IMR-90 (cell line): ENCODE measurements at places on chromosomes 13 and 19. TPM values are rescaled to one million over a fixed set of nuclear protein-coding genes. Genes with fewer than 3 reads are reported as not detected.

Gene LGALS14
- total RNA-seq: not detected in 2 replicates

- no peak for DNase-seq
These were observed 25.9 kb upstream of the ABCC4 start for GRCh38 chr13:95327190-95327589.

Gene CHAMP1
- 13.3 and 16.4 TPM in 2 replicates for total RNA-seq

Gene B3GNT3
- total RNA-seq: not detected in 2 replicates

Gene ALKBH7
- total RNA-seq: 9.3 and 10.3 TPM in 2 replicates

Gene ATP8B3
- 1.4 and 1.6 TPM in 2 replicates for total RNA-seq

- peak; percentile 28 for DNase-seq
These were observed 13.5 kb downstream of the DPF1 start for GRCh38 chr19:38210458-38210987.

GRCh38 chr13:111046590-111047141, 68.4 kb upstream of the ARHGEF7 start:
- DNase-seq: peak; percentile 58

DNA sequence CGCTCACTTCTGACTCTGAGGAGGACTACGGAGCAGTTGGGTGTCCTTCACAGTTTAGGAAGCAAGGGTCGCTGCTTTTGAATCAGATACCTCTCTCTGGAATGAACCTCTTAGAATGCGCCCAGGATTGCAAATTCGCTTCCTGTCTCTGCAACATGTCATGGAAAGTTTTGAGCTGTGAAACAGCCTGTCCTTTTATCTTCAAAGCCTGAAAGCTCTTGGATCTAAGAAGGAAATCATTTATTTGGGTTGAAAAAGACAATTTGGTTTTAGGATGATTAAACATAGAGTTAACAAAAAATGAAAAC, 134.1 kb downstream of the KATNAL1 start:
- DNase-seq: no peak

DNA sequence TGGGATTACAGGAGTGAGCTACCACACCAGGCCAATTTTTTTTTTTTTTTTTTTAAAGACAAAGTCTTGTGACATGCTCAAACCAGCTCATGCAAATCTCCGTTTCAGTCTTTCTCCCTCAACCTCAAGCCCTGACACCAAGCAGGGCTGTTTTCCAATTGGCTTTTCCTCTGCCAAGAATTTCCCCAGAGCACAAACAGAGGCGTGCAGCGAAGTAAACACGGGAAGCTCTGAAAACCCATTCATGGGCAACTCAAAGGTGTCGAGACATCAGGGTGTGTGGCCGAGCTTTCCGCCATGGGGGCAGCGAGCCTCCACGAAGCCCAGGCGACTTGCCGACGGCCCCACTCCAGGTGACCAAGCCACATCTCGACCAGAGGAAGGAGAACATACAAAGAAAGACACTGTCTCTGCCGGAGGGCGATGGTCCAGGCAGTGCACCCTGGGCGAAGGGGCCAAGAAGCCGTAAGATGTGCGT, 70.0 kb downstream of the INSR start:
- peak; percentile 30 for DNase-seq

Gene GPC6
- 31.4 and 39.4 TPM in 2 replicates for total RNA-seq

Gene SIGLEC9
- total RNA-seq: not detected in 2 replicates

Gene BCL3
- 1.6 and 1.9 TPM in 2 replicates for total RNA-seq

GRCh38 chr13:111460548-111461444, 140.4 kb downstream of the TEX29 start:
- DNase-seq: peak; percentile 47

Gene DDX49
- total RNA-seq: 50.9 and 55.8 TPM in 2 replicates

DNA sequence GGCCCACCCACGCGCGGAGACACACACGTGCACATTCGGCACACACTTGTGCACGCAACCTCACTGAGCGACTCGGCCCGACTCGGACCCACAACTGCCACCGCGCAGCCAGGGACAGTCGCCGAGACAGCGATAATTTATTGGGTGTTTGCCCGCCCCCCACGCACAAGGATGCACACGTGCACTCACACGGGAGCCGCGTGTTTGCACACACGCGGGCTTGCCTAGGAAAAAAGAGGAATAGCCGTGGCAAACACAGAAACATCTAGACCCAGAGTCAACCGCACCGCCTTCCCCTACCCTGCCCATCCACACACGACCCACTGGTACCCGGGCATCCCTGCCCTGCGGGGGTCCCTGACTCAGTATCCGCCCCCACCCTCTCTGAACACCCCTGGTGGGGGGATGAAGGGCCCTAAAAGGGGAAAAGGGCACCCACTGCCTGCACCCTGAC, 1.1 kb upstream of the SSBP4 start:
- DNase-seq: no peak

Gene ZNF549
- total RNA-seq: 6.9 and 8.6 TPM in 2 replicates

GRCh38 chr19:18220632-18221275, 5.5 kb downstream of the PDE4C start:
- no peak for DNase-seq

Gene NAPSA
- not detected in 2 replicates for total RNA-seq

DNA sequence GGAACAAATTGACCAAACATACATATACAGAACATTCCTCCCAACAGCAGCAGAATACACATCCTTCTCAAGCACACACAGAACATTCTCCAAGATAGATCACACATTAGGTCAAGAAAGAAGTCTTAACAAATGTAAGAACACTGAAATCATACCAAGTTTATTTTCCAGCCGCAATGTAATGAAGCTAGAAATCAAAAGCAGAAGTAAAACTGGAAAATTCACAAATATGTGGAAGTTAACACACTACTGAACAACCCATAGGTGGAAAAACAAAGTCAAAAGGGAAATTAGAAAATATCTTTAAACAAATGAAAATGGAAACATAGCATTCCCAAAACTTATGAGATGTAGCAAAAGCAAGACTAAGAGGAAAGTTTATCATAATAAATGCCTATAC, 692.6 kb downstream of the DIAPH3 start:
- no peak for DNase-seq

Gene PRSS57
- not detected in 2 replicates for total RNA-seq

DNA sequence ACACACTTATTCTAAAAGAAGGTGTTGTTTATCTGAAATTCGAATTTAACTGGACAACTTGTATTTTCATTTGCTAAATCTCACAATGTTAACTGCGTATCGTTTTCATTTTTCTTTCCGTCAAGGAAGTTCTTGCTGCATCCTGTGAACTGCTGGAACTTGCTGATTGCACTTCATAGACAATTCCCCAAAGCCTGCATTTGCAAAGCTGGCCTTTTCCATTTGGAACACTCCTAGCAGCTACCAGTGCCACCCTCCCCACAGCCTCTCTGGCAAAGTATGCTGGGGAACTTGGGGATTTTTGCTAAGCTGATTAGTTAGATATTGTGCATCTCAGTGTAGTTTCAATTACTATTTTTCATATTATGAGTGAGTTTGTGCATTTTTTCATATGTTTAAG, 20.4 kb upstream of the ARGLU1 start:
- DNase-seq: no peak

DNA sequence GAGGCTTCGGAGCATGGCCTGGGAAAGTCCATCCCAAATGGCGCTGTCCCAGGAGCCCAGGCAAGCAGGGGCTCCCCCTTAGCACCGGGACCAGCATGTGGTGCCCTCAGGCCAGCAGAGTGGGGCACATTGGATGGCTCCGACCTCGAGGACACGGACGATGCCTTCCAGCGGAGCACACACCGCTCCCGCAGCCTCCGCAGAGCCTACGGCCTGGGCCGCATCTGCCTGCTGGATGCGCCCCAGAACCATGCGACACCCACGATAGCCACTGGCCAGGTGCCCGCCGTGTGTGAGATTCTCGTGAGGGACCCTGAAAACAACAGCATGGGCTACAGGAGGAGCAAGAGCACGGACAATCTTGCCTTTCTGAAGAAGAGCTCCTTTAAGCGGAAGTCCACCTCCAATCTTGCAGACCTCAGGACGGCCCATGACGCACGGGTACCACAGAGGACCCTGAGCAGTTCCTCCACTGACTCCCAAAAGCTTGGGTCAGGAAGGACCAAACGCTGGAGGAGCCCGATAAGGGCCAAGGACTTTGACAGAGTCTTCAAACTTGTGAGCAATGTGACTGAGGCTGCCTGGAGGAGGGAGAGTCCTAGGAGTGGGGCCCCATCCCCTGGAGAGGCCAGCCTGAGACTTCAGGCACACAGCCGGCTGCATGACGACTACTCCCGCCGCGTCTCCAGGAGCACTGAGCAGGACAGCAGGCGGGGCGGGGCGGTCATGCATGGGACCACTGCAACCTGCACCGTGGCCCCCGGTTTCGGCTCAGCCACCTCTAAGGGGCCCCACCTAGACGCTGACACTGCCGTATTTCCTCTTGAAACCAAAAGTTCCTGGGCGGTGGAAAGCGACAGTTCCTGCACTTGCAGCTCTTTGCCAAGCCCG, 63.1 kb downstream of the SPATA13 start:
- no peak for DNase-seq

- no peak for DNase-seq
These were observed 9.5 kb downstream of the C13orf46 start for GRCh38 chr13:113964251-113964995.

DNA sequence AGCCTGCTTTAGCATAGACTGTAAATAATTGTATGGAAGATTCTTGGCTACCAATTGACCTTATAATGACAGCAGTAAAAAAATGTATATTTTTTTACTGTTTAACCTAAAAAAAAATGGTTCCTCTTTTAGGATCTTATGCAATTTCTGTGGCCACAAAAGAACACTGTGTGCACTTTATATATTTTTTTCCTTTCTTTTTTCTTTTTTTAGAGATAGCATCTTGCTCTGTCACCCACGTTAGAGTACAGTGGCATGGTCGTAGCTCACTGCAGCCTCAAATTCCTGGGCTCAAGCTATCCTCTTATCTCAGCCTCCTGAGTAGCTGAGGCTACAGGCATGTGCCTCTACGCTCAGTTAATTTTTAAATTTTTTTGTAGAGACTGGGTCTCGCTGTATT, 6.1 kb downstream of the FLT3 start:
- DNase-seq: no peak

GRCh38 chr19:39765091-39766076, 13.3 kb upstream of the LEUTX start:
- peak; percentile 41 for DNase-seq

GRCh38 chr13:18949970-18950369, 231.7 kb downstream of the TUBA3C start:
- no peak for DNase-seq

DNA sequence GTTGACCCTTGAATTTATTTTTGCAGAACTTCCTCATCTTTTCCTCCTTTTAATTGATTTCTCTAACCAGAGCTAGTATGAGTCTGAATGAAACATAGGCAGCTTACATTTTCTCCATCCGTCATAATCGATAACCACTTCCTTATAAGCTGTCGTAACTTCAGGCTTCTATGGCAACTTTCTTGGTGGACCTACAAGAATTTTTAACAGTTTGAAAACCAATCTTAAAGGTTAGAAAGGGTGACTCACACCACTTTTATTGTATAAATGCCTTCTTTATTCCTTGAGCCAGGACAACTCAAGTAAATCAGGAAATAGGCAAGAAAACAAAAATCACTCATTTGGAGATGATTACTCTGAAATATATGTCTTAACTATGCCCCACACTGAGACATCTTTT, 105.7 kb upstream of the KL start:
- no peak for DNase-seq

- DNase-seq: no peak
These were observed 7.0 kb downstream of the HRC start for GRCh38 chr19:49148044-49148682.

DNA sequence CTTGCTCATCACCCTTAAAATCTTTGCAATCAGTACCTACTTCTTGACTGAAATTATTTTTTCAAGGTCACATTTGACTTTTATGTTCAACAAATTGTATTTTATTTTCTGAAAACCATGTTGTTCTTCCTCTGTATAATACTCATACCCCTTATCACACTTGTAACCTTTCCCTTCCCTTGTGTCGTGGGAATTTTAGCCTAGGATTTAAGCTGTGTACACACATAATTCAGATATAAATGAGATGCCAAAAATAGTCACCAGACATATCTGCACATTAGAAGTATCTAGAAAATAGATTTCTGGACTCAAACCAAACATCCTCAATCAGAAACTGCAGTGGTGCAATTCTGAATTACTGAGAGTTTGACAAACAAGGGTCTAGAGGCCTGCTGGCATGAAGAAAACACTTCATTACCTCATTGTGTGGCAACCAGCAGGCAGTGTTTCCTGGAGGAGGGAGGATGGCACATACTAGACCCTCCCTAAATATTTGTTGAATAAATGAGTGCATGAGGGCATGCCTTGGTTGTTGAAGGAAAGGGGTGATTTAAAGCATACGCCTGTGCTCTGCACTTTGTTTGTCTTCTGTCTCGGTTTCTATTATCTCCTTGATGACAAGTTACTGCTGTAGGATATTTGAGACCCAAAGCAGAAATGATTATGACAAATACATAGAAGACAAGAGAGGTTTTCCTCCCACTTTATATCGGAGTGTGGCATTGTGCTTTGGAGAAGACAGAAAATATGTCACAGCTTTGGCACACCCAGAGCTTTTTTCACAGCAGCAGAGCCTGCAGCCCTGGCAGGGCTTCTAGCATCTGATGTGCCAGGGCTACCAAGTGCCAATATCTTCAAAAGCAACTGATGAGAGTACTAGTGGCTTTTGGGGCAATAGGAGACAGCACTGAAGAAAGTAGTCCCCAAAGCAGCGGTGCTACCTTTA, 881.1 kb downstream of the PCDH9 start:
- DNase-seq: no peak

- DNase-seq: no peak
These were observed 437.5 kb downstream of the KLF12 start for GRCh38 chr13:73696713-73697112.

DNA sequence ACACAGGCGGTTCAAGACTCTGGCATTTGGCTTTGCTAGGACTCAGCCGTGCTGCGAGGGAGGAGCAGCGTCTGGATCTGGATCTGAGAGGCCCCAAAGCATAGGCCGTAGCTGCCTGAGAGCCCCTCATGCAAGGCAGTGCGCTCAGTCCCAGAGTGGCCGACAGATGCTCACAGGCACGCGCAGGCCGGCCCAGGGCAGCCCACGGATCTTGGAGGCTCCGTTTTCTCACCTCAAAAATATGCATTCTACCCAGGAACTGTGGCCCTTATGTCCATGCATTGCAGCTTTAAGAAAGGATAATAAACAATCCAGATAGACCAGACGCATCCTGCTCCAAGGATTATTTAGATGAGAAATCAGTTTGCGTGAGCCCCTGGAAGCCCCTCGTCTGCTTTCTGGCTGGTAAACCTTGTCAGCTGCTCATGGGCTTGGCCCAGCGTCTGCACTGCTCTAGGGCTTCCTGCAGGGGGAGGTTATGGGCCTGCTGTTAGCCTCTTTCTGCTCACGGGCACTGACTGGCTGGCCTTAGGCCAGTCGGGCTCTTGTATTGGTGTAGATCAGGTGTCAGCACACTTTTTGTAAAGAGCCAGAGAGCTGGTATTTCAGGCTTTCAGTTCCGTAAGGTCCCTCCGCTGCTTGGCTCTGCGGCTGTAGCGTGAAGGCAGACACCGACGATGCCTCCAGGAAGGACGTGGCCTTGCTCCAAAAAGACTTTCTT, 24.2 kb downstream of the TEX29 start:
- DNase-seq: peak; percentile 92

Gene TDRD12
- under 0.01 TPM in 2 replicates for total RNA-seq

Gene HSD17B14
- 0.54 and 0.56 TPM in 2 replicates for total RNA-seq
